ENCODE measurements at places on chromosomes 2 and 18.
A peak's percentile ranks its signal among the peaks of the same experiment; 100 is the strongest.

- DNase-seq: no peak
Measured at GRCh38 chr2:198950803-198951202, 506.9 kb downstream of the SATB2 start.

DNA sequence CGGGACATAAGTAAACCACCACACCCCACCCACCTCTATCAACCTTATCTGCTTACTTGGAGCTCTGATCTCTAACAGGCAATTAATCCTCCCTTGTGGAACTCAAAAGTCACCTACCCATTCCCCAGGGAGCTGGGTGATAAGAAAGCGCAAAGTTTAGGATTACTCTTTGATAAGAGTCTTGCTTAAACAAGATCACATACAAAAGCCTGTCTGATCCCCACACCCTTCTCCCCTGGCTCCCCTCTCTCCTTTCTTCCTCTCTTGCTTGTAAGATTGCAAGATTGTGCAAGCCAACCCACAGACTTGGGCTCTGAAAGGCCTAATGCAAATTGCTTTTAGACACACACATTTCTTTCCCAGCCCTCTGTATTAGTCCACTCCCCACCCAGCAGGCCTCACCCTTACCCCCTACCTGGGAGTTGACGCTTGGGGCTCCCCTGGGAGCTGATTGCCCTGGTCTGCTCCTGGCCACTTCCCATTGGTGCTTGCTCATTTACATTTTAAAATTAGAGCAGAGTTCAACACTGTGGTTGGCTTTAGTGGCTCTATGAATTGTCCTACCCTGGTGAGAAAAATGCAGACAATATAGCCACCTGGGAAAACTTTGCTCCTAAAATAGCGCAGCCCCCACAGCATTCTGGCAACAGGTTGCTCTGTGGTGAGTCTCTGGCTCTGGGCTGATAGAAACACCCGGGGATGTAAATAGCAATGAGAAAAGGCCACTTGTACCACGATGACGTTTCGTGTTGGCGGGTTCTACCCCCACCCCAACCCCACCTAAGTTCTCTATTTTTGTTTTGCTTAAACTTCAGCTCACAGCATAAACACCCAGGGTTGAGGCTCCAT is 92.8 kb upstream of the MSH2 start:
- DNase-seq: peak; percentile 48

DNA sequence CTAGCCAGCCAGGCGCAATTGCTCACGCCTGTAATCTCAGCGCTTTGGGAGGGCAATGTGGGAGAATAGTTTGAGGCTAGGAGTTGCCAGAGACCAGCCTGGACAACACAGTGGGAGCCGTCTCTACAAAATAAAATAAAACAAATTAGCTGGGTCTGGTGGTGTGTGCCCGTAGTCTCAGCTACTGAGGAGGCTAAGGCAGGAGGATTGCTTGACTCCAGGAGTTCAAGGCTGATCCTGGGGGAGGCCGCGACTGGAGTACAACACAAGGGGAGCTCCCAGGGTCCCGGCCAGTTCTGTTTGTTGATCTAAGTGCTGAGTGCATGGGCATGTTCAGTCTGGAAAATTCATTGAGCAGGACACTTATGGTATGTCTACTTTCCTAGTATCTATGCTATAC is 2.6 kb downstream of the ST3GAL5 start:
- DNase-seq: no peak

DNA sequence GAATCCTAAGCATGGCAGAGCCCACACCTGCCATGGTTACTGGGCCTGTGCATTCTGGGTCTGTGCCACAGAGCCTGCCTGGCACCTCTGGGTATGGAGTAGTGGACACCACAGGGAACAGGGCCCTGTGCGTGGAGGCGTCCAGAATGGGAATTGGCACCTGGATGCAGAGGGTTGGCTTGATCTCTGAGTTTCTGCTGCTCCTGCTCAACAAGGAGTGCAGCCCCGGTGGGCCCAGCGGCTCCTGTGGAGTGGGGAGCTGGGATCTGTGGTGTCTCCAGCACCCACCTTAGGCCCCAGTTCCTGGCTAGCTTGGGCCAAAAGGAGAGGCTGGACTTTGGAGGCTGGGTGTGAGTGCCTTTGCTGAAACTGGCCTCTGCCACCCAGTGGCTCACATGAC is 7.9 kb upstream of the ANKRD62 start:
- no peak for DNase-seq

- peak; percentile 7 for DNase-seq
Measured at GRCh38 chr2:107591561-107592279, 235.0 kb upstream of the RGPD4 start.

DNA sequence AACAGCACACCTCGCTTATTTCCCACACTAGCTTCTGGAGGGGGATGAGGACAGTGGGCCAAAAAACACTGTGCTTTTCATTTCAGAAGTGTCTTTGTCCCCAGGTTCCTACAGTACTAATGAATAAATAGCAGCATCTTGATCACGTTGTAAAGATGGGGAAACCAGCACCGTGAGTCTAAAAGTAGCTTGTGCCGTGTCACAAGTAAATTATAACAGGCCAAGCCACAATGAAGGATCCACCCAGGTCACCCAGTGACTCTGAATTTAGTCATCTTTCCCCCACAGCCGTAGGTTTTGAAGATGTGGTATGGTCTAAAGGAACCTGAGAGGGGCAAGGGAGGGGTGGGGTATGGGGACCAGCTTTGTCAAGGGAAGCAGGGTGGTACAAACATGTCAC is 8.8 kb downstream of the FZD7 start:
- DNase-seq: no peak

DNA sequence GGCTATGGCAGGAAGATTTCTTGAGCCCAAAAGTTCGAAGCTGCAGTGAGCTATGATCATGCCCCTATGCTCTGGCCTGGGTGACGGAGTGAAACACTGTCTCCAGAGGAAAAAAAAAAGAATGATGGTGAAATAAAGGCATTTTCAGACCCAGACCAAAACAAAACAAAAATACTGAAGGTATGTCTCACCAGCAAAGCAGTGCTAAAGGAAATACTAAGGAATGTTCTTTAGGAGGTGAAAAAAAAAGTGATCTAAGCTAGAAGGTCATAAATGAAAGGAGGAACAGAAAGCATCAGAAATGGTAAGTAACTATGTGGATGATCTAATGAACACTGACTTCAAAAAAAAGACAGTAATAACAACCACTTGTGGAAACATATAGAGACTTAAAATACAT is 18.7 kb downstream of the SS18 start:
- no peak for DNase-seq

- peak; percentile 64 for DNase-seq
Measured at GRCh38 chr2:85545780-85546240, 6.8 kb downstream of the MAT2A start.

DNA sequence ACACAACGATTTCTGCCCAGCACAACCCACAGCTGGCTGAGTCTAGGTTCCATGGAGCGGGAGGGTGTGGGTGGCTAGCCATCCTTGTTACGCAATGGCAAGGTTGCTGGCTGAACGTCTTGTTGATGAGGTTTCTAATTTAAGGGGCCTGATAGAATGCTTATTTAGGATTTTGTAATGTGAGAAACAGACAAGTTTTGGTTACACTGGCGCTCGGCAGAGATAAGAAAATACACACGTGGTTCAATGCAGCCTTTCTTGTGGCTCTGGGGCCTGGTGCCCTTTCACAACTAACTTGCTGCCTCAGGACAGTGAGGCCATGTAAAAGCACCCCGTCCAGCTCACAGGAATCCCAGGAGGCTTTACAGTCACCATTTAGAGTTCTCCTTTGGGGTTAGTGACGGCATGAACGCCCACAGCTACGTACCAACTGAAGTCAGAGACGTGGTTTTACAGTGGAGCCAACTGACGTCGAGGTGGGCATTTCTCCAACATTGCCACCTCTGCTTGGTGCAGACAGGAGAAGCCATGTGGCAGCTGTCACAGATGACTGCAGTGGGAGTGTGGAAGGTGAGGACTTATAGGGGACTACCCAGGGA is 29.7 kb upstream of the PIEZO2 start:
- peak; percentile 57 for DNase-seq

DNA sequence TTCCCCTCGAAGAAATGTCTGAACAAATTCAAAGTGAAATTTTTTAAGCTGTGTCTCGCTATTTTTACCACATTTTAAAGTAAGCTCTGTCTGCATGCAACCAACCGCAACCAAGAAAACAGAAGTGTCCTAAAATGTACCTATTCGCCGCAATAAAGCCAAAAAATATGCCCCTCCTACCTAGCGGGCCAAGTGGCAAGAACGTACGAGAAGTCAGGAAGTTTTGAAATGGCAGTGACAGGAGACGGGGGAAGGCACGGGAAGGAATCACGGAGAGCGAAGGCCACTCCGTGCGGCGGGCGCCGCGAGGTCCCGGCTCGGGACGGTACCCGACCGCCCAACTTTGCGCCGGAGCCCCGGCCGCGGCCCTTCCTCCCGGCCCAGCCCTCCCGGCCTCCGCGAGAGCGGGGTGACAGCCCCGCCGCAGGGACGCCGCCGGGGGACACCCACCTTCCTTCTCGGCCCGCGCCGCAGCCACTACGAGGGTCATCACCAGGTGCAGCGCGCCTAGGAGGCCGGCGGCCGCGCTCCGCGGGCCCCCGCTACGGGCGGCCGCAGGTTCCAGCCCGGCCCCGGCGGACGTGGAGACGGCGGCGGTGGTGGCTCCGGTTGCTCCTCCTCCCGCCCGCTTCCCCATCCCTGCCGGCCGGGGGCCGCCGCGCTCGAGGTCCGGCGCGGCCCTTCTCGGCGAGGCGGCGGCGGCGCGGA is 568 bp downstream of the TMEM131 start:
- no peak for DNase-seq

- DNase-seq: peak; percentile 49
Measured at GRCh38 chr2:67169417-67170140, 227.6 kb upstream of the ETAA1 start.

DNA sequence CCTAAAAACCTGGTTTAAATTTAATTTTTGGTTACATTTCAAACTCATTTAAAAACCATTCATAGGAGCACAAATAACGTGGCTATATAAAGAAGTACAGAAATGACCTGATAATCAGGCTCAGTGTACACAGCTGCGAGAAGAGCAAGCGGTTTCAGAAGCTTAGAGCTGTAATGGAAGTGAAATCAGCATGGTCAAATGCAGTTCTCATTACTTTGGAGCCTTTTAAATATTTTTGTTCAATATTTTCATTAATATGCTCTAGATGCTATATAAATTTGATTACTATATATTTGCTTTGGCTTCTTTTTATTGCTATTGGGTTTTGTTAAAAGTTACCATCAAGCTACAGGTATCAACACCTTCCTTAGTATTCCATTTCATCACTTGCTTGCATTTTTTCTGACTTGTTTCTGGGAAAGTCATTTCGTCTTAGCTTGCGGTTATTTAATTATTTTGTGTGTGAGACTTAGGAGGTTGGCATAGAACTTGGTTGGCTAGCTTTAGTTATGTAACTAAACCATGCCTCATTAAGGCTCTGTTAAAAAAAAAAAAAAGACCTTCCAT is 58.7 kb downstream of the AFTPH start:
- DNase-seq: no peak

GRCh38 chr2:106701203-106702022 is 184.6 kb downstream of the ST6GAL2 start:
- no peak for DNase-seq

- no peak for DNase-seq
Measured at GRCh38 chr2:32742376-32742775, 114.5 kb downstream of the TTC27 start.

GRCh38 chr18:69981948-69982347 is 34.3 kb upstream of the CD226 start:
- DNase-seq: no peak

DNA sequence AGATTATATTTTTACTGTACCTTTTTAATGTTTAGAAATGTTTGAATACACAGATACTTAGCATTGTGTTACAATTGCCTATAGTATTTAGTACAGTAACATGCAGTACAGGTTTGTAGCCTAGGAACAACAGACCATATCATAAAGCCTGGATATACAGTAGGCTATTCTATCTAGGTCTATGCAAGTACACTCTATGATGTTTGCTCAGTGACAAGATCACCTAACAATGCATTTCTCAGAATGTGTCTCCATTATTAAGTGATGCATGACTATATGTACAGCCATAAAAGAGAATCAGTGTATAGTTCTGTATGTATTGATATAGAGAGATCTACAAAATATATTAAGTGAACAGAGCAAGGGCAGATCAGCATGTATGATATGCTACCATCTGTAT is 616.4 kb downstream of the XIRP2 start:
- DNase-seq: no peak

GRCh38 chr18:42640160-42640559 is 475.3 kb downstream of the RIT2 start:
- DNase-seq: no peak

DNA sequence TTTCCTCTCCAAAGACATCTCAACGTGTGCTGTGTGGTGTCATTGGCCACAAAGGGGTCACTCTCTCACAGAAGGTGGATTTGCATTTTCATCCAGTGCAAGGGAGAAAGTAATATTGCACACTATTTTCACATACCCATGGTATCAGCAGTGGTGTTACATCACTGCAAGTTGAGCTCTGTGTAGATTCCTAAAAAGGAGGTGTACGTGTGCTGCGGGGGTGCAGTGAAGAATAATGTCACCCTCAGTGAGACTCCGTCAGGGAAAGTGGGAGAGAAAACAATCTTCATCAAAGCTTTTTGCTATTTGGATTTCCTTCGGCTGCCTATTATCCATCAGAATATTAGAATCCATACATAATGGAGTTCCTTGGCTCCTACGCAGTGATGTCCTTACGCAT is 733.8 kb upstream of the FANCL start:
- DNase-seq: no peak

DNA sequence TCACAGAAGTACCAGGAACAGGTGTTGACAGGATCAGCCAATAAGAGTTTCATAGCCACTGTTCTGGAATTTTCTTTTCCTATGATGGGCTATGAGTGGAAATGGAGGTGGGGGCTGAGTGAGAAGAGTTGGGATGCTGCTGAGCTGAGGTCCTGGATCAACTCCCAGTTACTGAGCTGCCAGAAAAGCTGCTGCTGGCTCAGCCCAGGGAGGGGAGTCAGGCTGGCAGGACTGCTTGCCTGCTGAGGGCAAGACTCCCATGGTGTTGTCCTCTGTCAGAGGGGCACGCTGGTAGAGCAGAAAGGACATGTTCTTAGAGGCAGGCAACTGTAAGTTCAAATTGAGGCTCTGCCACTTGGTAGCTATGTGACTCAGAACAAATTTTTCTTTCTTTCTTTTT is 11.8 kb downstream of the TPGS2 start:
- DNase-seq: no peak

DNA sequence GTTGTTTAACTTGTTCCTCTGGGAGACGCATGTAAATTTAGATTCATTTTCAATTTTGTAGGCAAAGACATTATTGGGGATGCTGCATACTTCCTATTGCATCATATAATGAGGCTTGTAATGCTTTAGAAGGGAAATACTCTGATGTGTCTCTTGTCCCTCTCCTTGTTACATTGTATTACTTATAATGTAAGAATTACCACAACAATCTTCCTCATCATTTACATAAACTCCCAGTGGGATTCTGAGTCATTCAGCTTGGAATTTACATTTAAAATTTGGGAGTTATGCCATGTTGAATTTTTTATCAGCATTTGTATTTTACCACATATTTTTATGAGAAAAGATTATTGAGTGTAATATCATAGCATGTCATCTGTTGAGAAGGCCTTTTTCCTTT is 963.4 kb upstream of the NRXN1 start:
- DNase-seq: peak; percentile 28

- no peak for DNase-seq
Measured at GRCh38 chr2:171146633-171147032, 14.1 kb downstream of the TLK1 start.

GRCh38 chr18:55221622-55222021 is 262.4 kb upstream of the CCDC68 start:
- DNase-seq: no peak

GRCh38 chr2:11560806-11561205 is 27.0 kb downstream of the GREB1 start:
- DNase-seq: no peak

GRCh38 chr2:160140471-160140870 is 59.6 kb downstream of the ITGB6 start:
- DNase-seq: no peak

- peak; percentile 47 for DNase-seq
Measured at GRCh38 chr2:227324642-227324994, 433 bp upstream of the MFF start.
